ENCODE measurements at places on chromosomes 6 and 20.

DNA sequence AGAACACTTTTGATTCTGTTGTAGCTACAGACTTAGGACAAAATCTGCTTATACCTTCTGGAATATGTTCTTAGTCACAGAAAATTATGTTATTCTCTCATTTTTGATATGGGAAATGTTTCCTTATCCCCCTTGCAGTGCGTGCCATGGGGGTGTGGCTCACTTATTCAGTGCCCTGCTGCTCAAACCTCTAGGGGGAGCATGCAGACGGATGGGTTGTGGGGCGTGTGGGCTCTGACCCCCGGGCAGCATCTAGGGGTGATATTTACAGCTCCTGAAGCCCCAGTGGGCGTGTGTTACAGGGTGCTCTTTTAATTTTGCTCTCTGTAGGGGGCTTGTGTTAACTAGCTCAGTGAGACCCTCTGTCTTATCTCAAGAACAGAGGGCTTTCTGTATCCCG is 61.3 kb upstream of the FERMT1 start:
- ATAC-seq = no peak

GRCh38 chr6:131303338-131303930 is 168.2 kb downstream of the AKAP7 start:
- no peak for ATAC-seq

- no peak for ATAC-seq
Observed at GRCh38 chr20:11067359-11067758, 393.6 kb upstream of the JAG1 start.

- peak; percentile 60 for ATAC-seq
Observed at GRCh38 chr20:50663095-50663821, 28.1 kb downstream of the RIPOR3 start.

- ATAC-seq = no peak
Observed at GRCh38 chr6:147839708-147840610, 331.5 kb downstream of the SAMD5 start.

DNA sequence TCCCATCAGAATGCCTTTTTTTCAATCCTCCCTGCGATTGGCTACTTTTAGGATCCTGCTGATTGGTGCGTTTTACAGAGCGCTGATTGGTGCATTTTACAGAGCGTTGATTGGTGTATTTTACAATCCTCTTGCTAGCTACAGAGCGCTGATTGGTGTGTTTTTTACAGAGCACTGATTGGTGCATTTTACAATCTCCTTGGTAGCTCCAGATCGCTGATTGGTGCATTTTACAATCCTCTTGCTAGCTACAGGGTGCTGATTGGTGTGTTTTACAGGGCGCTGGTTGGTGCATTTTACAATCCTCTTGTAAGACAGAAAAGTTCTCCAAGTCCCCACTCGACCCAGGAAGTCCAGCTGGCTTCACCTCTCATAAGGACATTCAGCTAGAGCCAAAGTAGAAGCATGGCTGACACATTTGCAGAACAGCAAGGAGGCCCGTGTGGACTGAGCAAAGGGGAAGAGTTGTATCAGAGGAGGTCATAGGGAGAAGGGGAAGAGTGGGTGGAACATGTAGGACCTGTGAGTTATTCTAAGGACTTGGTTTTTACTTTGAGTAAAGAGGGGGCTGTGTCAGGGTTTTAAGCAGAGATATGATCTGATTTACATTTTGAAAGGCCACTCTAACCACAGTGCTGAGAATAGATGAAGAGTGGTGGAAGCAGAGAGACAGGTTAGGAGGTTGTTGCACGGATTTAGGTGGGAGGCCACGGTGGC is 2.6 kb downstream of the ALDH5A1 start:
- ATAC-seq = no peak

DNA sequence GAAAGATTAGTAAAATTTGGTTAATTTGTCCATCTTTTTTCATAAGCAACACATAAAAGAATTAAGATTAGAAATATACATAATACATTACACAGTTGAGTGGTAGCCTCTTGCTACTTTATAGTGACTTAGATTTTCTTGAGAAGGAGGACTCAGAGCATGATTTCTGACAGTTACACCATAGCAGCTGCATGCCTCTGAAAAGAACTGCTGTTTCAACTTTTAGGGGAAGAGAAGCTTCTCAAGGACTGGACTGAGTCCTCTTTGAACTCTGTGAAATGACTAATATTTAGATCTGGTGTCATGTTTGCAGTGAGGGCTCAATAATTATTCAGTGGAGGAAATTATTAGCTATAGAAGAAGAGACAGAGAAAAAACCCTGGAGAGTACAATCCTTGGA is 272.5 kb downstream of the BTBD9 start:
- no peak for ATAC-seq

DNA sequence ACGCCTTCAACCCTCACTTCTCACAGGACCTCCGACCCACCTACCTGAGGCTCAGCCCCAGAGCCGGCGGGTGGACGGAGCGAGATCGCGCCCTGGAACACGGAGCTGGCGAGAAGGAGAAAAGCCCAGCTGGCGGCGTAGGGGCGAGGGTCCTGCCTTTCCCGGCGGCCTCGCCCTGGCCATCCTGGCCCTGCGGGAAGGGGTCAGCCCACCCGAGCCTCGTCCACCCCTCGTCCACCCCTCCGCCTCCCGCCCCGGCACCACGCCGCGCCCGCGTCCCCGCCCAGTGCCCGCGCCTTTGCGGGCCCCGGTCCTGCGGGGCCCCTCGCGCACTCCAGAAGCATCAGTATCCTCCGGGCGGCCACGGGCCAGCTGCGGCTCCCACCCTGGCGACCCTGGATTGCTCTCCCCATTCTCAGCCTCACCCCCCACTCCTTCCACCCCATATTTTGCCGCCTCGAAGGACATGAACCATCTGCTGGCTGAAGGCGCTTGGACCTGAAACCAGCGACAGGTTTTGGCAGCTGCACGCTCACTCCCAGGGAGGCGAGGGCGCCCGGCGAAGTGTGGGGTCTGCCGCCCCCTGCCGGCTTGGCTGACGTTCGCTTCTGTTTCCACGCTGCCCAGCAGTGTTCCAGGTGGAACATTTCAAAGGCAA is 65.1 kb downstream of the PLG start:
- ATAC-seq = peak; percentile 99

DNA sequence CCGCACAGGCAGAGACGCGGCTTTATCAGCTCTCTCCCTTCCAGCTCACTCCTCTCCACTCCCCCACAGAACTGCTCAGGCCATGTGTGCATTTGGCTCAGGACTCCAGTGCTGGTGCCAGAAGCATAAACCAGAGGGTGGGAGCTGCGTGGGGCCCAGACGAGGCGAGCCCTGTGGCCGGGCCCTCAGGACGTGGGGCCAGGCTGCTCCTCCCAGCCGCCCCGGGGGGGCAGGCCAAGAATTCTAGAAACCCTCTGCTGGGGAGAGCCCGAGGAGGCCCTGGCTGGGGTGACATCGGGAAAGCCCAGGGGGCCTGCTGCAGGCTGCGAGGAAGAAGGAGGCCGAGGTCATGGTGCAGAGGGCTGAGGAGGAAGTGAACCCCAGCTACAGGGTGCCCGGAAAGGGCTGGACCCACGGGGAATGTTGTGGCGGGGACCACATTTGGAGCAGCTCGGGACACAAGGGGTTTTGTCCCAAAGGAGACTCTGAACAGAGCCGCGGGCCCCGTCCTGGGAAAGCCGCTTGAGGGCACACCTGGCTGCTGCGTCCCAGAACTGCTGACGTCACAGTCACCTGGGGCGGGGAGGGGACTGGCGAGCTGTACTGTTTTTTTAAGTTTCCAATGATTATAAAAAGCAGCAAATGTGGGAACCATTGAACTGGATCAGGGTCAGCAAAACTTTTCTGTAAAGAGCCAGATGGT is 107.1 kb downstream of the BANF2 start:
- peak; percentile 53 for ATAC-seq

DNA sequence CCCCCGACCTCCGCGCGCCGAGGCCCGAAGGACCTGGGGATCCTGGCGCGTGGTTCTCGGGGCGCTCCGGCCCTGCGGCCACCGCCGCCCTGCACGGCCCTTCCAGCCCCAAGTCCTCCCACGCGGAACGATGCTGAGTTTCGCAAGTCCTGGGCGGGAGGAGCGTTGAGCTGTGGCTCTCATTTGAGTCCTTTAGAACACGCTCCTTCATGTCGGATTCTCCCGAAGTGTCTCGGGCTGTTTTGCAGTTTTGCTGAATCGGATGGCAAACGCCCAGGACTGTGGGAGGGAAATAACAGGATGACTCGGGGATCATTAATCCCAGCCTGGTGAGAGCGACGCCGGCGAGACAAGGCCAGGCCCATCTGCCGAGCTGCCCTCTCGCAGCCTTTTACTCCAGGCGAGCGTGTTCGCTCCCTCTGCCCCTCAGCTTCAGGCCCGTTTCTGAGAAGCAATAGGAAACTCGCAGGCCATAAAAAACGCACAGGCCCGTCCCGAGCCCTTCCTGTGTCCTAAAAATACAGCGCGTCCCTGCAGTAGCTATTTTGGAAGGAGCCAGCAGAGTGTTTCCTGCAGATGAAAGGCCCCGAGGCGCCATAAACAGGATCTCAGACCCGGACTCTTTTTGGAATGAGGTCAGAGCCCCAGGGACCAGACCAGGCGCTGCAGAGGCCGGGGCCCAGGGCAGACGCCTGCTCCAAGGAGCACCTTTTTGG is 153.5 kb downstream of the DLL1 start:
- no peak for ATAC-seq

- ATAC-seq = no peak
Observed at GRCh38 chr6:15313367-15313766, 67.5 kb downstream of the JARID2 start.

GRCh38 chr6:14984519-14984853 is 261.4 kb upstream of the JARID2 start:
- no peak for ATAC-seq

DNA sequence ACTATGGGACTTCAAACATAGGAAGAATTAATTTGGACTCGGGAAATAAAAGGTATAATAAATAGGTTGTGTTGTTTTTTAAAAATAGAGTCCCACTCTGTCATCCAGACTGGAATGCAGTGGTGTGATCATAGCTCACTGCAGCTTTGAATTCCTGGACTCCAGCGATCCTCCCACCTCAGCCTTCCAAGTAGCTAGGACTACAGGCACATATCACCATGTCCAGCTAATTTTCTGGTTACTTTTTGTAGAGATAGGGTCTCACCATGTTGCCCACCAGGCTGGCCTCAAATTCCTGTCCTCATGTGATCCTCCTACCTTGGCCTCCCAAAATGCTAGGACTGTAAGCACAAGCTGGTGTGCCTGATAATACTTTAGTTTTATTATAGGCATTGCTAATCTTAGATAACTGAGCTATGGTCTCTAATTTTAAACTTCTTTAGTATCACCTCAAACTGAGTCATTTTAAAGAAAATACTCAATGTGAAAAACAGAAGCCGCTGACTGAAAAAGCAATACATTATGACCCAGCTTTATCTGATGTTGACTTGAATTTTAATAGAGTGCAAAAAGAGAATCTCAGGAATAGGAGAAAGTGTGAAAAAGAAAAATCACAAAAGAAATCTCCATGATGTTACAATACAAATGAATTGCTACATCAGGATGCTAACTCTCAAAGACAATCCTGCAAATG is 251.0 kb downstream of the RNGTT start:
- ATAC-seq = no peak

DNA sequence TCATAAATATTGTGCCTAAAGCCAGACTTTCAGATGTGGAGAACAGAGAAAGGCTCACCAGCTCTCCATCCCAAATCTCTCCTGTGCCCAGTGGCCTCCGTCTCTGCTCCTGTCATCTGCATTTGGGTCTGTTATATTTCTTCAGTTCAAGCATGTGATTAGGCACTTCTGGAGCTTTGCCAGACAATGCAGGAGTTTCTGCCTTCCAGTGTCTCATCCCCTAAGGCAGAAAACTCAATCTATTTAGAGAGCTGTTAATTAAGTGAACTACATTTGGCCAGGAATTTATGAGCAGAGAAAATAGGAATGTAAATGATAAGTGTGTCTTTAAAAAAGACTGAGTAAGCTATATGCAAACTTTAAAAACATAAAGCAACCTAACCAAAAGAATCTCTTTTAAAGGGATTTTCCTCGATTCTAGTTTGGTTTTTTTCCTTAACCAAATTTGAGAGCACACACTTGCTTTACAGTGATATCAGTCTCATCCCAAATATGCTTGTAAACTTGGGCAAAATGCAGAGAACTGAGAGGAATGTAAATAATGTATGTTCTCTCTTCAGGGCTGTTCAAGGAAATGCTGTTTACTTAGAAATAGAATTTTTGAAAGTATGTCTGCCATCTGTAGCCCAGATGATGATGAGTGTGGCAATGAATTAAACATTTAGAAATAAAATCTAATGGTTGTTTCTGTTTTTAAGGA is 113.9 kb downstream of the ELOVL4 start:
- peak; percentile 53 for ATAC-seq

DNA sequence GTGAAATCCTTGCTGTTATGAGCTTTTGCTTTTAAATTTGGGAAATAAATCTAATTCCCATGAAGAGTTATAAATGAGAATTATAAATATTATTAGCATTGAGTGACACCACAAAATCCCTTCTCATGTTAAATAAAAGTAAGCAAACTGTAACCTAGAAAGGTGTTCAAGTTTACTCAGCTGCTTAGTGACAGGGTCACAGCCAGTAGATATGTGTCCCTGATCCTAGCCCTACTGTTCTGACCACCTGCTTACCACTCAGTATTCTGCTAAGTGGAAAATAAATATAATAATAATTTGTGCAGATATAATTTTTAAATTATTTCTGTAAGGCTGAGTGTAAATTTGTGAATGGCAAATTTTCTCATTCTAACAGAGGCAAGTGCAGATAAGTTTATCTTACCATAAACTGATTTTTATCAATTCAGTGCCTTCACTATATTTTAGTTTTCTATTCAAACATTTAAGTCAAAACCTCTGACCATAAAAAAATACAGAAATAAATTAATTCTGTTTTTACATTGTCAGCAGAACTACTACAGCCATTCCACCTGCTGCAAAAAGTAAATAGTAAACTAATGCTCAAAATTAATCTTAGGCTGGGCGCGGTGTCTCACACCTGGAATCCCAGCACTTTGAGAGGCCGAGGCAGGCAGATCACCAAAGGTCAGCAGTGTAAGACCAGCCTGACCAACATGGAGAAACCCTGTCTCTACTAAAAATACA is 118.2 kb downstream of the TENT5A start:
- ATAC-seq = no peak

DNA sequence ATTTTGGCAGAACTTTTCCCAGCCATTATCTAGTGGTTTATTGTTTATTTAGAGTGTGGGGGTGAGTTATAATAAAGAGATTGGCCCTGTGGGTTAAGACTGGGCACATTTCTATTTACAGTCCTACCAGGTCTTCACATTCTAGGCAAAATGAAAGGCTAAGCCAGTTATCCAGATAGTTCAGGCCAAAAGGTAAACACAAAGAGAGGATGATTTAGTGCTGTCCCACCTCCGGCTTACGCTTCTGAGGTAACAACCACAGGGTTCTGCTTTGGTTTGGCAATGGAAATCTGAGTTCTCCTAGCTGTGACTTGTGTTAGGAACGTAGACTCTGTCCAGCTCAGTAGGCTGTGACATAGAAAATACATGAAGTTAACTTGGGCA is 50.3 kb upstream of the PTPRK start:
- peak; percentile 22 for ATAC-seq

- no peak for ATAC-seq
Observed at GRCh38 chr20:14418376-14418775, 81.0 kb upstream of the FLRT3 start.

- ATAC-seq = no peak
Observed at GRCh38 chr20:47503685-47504084, 2.0 kb downstream of the NCOA3 start.

- ATAC-seq = peak; percentile 45
Observed at GRCh38 chr6:105135907-105136430, 43.8 kb downstream of the POPDC3 start.

- peak; percentile 49 for ATAC-seq
Observed at GRCh38 chr20:9500121-9500520, 14.3 kb upstream of the LAMP5 start.

Data from SK-N-SH treated with all-trans-retinoic acid at 6 μM for 48 hours (cell line).